ENCODE measurements at places on chromosomes 1 and 21.

DNA sequence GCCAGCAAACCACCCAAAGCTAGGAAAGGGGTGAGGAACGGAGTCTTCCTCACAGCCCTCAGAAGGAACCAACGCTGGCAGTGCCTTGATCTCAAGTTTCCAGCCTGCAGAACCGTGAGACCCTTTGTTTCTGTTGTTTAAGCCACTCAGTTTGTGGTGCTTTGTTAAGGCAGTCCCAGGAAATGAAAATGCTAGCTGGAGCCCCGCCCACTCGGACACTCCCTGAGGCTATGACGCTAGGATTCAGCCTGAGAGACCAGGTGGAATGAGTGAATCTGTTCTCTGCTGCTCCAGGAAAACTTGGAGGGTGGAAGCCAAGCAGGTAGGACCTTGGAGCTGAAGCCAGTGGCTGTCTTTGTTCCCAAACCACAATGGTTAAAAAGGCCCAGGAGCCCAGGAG lies 196.5 kb upstream of the POU3F1 start:
- no peak for DNase-seq

- no peak for DNase-seq
Observed at GRCh38 chr1:112196731-112197130, 199.3 kb upstream of the CTTNBP2NL start.

DNA sequence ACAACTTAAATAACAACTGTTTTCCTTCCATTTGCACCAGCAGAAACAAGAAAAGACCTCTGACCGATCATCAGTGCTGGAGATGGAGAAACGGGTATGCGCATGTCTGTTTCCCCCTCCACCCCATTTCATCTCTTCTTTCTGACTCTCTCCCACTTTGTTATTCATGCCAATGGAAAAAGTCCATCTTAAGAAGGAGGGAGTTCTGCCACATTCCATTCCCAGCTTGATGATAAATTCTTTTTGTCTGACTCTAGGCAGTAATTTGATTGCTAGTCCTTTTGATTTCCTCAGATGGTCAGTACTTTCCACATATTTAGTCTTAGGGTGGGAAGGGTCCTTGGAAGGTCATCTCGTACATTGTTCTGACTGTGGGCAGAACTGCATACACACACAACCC lies 142.5 kb downstream of the SYT2 start:
- DNase-seq = peak; percentile 75

- DNase-seq = no peak
Observed at GRCh38 chr1:166716620-166717019, 122.7 kb upstream of the POGK start.

DNA sequence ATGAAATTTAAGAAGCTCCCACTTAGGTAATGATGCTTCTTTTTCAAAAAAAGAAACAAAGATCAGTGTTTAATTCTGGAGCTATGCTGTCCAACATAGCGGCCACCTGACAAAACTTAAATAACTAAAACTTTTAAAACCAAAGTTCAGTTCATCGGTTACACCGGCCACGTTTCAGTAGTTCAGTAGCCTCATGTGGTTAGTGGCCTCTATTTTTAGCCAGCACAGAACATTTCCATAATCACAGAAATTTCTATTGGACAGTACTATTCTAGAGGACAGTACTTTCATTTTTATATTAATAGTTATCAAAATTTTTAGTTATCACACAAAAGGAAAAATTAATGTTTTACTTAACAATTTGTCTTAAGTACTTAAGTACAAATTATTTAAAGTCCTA lies 141.0 kb downstream of the USP25 start:
- no peak for DNase-seq

- no peak for DNase-seq
Observed at GRCh38 chr1:184740344-184740743, 14.3 kb downstream of the EDEM3 start.

DNA sequence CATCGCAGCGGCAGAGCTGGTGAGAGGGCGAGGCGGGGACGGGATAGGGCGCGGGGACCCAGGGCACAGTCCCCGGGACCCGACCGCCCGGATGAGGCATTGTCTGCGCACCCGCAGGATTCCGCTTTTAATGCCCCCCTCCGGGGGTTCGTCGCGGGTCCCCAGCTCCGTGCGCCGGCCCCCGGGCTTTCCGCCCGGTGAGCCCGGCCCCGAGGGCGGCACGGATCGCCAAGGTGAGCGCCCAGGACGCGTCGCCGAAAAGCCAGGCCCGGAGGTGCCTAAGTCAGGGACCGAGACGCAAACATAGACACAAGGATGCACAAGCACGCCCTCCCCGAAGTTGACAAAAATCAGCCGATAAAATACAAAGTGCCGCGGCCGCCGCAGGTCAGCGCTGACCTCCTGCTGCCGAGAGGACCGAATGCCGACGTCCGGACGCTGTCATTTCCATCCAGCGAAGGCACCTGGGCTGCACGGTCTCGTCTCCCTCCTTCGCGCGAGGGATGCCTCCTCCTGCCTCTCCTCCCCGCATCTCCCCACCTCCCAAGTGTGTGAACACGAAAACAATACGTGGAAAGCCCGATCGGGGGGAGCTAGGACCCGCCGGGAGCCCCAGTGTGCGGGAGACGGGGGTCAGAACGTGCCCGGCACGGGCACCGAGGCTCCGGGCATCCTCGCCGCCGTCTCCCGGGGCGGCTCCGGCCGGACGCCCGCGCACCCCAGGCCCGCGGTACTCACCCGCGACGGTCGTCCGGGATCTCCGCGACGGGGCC lies 101.1 kb upstream of the SOD1 start:
- DNase-seq = peak; percentile 39

GRCh38 chr1:183215076-183215720 lies 29.1 kb downstream of the LAMC2 start:
- DNase-seq = no peak

- no peak for DNase-seq
Observed at GRCh38 chr1:25472471-25472870, 41.8 kb downstream of the MACO1 start.

DNA sequence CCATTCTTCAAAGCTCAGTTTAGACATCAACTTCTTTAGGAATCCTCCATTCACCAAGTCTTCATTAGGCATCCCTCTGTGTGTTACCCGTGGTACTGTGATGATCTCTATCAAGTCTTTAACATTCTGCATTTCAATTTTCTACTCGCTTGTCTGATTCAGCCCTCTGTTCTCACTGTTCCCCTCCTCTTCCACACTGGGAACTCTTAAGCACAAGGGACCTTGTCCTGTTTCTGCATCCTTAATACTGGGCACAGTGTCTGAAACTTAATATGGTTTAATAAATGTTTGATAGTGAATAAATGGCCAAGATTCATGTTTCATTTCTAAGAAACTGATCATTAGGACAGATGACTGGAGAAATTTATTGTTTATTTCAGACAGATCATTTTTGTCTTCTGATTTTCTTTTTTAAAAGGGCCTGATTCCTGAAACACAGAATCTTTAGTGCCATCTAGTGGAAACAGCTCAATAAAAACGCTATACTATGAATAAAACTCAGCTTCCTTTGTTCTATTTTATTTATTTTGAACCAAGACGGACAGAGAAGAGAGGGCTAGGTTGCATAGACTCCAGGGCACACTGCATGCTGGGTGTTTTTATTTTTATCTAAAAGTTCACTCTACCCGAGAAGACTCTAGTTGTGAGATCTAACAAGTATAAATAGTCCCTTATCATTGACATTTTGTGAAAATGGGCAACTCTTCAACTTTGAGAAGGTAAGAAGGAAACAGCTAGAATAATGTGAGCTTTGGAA lies 7.0 kb upstream of the TRIM45 start:
- DNase-seq = peak; percentile 56

DNA sequence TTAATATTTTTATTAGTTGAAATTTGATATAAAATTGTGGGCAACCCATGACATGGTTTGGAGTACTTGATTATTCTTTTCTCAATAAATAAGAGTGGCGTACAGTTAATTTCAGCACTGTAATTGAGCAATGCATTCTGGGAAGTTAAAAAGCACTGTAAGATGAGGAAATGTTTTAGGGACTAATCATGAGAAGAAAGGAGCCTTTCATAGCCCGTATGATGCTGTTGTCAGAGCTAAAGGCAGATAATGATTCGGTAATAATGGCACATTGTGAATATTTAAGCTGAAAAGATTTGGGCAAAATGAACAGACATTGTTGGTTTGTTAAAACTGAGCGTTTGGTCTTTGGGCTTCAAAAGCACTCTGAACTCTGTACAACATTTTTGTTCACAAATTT lies 139.3 kb downstream of the NFIA start:
- DNase-seq = no peak

GRCh38 chr1:152870831-152871730 lies 7.0 kb upstream of the SMCP start:
- peak; percentile 22 for DNase-seq

GRCh38 chr1:63559357-63559756 lies 33.9 kb upstream of the PGM1 start:
- DNase-seq = no peak

GRCh38 chr21:17572431-17572830 lies 40.3 kb downstream of the BTG3 start:
- no peak for DNase-seq

- peak; percentile 99 for DNase-seq
Observed at GRCh38 chr1:155001675-155002463, 733 bp upstream of the ZBTB7B start.

DNA sequence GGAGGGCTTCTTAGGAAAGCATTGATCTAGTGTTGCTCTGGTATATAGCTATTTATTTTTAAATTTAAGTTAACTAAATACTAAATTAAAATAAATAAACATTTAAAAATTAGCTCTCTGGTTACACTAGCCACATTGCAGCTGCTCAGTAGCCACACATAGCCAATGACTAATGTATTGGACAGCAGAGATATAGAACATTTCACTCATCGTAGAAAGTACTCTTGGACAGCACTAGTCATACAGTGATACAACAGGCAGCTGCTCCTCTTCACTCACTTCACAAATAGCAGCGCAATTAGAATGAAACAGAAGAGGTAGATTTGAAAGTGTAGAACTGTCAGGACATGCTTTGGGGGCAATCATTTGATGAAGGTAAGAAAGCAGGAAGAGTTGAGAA lies 245.4 kb downstream of the PBX1 start:
- DNase-seq = peak; percentile 20

GRCh38 chr1:81921344-81921743 lies 120.6 kb downstream of the ADGRL2 start:
- DNase-seq = no peak

DNA sequence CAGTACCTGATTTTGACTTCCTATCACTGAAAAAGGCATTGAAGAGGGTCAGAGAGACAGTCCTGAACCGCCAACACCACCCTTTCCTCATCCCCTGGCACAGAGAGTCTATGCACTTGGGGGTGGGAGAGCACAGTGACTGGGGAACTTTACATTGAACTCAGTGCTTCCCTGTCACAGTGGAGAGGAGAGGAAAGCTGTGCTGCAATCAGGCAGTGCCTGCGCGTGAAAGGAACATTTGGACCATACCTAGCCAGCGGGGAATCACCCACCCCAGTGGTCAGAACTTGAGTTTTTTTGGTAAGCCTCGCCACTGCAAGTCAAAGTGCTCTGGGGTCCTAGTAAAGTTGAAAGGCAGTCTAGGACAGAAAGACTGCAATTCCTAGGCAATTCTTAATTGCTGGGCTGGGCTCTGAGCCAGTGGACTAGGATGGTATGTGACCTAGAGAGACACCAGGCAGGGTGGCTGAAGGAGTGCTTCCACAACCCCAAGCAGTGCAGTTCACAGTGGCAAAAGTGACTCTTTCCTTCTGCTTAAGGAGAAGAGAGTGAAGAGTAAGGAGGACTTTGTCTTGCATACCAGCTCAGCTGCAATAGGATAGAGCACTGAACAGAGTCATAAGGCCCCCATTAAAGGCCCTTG lies 9.4 kb upstream of the HENMT1 start:
- DNase-seq = no peak

DNA sequence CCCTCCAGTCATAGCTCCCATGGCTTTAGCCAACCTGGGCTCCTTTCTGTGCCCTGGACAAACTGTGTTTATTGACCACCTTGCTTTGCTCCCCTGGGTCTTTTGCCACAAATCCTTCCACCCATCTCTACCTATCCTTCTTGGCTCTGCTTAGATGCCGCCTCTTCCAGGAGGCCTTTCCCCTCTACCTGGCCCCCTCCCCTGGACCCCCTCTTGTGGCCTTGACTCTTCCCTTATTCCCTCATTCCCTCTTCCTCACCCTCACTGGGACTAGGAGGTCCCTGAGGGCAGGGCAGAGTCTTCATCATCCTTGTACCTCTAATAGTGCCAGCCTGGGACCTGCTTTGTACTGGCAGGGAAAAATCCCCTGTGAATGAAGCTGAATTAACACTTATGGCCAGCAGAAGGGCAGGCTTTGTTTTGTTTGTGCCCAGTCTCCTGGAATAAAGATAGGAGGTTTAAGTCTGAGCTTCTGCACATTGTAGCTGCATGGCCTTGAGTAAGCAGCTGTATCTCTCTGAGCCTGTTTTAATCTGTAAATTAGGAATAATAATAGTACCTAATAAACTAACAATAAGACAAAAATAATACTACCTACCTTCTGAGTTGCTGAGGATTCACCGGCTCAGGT lies 13.7 kb downstream of the PTPRU start:
- no peak for DNase-seq

DNA sequence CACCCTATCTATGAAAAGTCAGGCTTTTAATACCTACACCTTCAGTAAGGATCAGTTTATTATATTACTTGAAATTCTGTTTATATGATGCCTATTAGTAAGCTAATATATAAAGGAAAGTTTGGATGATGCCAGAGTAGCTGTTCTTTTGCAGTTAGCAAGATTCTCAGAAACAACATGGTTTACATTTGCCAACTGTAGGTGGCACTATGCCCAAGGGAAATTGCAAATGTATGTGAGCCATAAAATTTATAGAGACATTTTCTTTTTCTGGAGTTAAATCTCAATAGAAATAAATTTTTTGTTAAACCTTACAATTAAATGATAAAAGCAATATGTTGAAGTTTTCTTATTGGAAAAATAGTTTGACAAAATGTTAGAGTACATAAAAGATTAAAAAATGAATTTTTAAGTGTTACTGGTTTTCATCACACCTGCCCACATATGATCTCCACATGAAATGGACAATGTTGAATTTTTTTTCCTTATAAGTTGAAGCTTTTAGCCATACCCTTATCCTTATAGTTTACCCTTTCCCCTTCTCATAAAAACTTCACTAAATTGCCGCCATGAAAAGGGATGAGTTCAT lies 32.1 kb upstream of the EPHX4 start:
- peak; percentile 55 for DNase-seq

DNA sequence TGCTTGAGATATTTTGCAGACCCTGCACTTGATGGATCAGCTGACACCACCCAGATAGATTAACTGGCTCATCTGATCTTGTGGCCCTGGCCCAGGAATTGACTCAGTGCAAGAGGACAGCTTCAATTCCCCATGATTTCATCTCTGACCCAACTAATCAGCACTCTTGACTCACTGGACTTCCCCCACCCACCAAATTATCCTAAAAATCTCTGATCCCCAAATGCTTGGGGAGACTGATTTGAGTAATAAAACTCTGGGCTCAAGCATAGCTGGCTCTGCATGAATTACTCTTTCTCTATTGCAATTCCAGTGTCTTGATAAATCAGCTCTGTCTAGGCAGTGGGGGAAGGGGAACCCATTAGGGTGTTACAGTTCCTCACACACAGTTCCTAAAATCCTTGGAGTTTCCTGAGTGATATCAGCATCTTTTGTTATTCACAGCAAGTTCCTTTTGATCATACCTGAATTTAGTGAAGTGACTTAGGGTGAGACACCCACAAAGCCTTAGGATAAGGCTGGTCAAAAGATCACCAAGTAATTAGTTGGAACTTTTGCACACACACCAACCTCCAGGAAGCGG lies 104.2 kb downstream of the COP1 start:
- peak; percentile 13 for DNase-seq
